ENCODE measurements at places on chromosomes 5 and 9.

GRCh38 chr9:27293996-27294395, 3.0 kb downstream of the EQTN start:
- DNase-seq, result no peak

DNA sequence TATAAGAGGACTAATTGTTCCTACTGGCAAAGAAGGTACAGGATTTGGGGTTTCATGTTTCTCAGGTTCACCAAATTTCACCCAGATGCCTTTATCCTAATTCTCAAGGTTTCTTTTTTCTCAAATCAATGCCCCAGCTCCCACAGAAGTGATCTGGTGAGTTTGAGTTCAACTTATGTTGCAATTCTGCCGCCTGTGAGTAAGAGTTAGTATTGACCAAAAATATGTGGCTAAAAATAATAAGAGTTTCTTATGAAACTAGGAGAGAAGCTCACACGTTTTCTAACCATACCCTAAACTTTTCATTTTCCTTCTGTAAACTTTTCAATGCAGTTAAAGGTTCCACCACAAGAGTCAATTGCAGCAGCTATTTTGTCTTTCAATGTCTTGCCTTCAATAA, 15.1 kb downstream of the SLCO6A1 start:
- no peak for DNase-seq

DNA sequence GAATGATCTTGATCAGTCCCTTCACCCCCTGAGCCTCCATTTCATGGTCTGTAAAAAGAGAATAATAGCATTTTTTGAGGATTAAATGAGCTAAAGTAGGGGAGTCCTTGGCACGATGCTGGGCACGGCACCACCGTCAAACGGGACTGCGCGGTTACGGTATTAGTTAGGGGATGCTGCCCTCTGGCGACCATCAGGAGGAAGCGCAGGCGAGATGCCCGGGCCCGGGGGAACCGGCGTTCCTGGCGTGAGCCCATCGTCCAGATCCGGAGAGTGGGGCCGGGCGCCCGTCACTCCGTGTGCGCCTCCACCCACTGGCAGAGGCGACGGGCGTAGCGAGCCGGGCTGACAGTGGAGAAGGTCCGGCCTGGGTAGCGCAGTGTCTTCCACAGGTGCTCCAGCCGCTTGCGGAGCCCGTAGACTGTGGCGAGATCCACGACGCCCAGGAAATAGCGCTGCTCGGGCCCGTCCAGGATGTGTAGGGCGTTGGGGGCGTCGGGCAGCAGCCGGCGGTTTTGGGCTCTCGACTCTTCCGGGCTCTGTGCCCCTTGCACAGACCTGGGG, 4.8 kb upstream of the ST6GALNAC4 start:
- DNase-seq, result no peak

GRCh38 chr9:70442328-70442848, 27.9 kb upstream of the KLF9 start:
- DNase-seq, result no peak

DNA sequence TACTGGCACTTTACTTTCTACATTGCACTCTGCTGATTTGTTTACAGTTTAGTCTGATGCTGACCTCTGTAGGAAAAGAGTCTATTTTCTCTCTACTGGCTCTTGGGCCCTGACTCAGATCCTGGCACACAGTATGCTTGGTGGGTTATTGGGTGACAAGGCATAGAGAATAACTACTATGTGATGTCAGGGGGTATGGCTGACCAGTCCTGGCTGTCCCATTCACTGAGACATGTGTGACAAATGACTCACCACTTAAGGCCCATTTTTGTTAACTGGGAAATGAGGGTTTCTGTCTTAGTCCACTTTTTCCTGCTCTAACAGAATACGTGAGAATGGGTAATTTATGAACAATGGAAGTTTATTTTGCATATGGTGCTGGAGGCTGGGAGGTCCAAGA, 66.4 kb downstream of the DAPK1 start:
- no peak for DNase-seq

- peak; percentile 42 for DNase-seq
These were observed 195.0 kb downstream of the MAPKAP1 start for GRCh38 chr9:125511789-125512660.

DNA sequence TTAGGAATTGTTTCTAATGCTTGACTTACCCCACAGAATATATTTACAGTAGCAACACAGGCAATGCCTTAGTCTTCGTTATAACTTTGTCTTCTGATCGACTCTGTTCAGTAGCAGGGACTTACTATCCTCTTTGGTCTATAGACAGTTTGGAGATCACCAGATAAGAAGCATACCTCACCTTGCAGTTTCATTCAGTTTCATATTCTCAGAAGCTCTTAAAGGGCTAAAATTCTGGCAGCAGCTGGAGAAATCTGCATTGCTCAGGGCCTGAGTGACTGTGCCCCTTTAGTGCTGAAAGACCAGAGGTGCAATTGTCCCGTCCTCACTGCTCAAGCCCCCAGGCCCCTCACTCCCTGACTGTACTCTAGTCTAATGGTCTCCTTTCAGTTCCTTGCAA, 26.0 kb downstream of the ZBTB43 start:
- DNase-seq, result no peak

DNA sequence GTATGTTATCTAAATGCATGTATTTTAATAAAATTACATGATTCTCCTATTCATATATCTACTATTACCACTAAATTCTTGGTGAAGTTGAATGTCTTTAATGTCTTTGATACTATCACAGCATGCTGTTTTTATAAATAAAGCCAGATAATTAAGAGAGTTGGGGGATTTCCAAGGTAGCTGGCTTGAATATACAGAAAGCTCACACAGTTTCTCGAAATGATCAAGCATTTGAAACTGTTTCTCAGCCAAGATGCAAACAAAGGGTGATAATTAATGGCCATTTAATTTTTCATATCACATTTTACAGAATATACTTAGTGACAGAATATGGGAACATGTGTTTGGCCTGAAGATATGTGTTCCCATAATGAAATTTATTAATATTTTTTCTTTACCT, 145.6 kb upstream of the CDH12 start:
- DNase-seq, result peak; percentile 75

DNA sequence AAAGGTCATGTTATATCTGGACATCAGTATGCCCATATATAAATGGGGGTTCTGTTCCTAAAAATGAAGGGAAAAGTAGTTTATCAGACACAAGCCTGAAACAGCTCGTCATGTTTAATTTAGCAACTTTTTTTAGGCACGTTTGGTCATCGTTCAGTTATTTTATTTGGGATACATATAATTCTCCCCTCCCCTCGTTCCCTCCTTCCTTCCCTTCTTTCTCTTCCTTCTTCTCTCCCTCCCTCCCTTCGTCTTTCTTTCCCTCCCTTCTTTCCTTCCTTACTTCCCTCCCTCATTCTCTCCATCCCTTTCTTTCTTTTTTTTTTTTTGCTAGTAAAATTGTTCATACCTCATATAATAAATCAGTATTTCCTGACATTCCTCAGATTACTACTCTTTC, 3.4 kb downstream of the PPWD1 start:
- no peak for DNase-seq

GRCh38 chr9:137589441-137590122, 730 bp downstream of the ZMYND19 start:
- DNase-seq, result no peak

DNA sequence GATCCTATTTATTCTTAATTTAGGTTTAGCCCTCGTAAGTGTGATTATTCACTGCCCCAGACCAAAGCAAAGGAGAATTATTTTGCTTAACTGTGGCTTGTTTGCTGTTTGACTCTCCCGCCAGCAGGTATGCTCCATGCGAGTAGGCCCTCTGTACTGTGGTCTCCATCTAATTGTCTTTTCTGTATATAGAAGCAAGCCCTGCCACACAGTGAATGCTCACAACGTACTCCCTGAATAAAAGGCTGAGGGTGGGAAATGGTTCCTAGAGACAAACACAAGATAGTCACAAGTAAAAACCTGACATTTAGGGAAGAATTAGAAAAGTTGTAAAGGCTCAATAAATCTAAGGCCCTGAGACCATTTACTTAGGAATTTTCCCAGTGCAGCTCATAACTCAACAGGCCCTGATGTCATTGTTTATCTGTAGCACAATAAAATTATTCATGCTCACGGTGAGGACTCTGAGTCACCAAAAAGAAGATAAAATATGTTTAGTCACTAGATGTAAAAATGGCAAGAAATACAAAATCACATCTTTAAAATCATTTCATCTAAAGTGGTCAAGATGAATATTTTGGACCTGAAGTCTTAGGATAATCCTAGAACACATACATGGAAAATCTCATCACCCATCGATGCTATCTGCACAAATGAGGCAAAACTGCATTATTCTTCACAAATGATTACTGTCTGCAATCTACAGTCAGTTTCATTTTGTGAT, 473.2 kb downstream of the ENC1 start:
- no peak for DNase-seq

DNA sequence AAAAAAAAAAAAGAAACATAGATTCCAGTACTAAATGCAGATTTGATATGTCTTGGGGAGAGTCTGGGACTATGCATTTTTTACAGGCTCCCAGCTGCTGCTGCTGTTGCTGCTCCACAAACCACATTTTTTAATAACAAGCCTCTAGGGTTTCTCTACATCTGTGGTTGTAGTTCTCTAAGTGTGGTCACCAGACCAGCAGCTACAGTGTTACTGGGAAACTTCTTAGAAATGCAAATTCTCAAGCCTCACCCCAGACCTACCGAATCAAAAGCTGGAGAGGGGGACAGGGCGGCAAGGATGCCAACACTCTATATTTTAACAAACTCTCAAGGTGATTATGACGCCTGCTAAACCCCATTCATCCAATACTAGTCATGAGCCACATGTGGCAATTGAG, 293.4 kb upstream of the PTGER4 start:
- no peak for DNase-seq

GRCh38 chr9:113183956-113184488, 33.2 kb downstream of the SLC31A2 start:
- no peak for DNase-seq

DNA sequence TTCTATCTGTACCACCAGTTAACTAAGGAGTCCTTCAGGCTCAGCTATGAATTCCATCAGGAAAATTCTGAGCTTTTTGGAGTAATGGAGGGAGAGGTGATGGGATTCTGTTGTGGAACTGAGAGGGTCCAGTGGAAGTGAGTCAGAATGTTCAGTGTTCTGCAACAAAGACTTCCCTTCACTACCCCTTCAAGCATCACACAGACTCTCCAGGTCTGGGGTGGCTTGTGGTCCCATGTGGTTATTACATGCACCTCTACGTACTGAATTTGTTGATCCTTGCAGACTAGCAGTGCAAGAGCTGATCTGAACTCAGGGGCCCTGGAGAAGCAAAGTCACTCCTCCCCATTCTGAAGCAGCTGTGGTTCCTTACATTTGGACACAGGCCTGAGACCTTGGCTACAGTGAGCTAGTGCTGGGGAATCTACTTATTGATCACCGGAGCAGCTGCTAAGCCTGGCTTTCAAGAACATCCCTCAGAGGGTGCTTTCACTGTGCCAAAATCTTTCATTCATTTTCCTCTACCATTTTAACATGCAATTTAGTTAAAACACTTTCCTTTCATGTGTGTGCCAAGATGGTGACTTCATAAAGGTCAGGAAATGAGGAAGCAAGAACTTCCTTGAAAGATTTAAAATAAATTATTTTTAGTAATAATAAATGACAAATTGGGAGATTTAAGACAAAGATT, 75.0 kb upstream of the TNC start:
- no peak for DNase-seq

GRCh38 chr5:131774652-131775367, 22.0 kb downstream of the FNIP1 start:
- DNase-seq, result no peak

DNA sequence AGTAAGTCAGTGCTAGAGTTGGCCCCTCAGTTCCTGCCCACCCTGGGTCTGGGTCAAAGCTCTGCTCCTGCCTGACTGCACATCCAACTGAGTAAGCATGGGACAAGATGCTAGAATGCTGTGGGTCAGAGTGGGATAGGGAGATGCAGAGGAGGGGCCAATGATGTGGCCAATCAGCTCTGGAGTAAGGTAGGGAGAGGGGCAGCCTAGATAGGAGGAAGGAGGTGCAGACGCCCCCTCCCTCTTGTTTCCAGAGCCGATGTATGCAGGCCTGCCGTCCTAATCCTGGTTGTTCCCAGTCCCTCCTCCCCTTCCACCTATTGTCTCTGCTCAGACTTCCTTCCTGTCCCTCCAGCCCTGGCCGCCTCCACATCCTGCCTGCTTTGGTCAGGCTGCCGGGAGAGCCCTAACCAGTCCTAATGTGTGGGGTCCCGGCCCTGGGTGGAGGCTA, 1.3 kb downstream of the ARAP3 start:
- peak; percentile 54 for DNase-seq

Data from brain (organoid and tissue), 16 donors.